Activated CD8-positive, alpha-beta memory T cell treated with anti-CD3 and anti-CD28 coated beads for 48 hours (primary cell): ENCODE measurements at places on chromosomes 2 and 18.

DNA sequence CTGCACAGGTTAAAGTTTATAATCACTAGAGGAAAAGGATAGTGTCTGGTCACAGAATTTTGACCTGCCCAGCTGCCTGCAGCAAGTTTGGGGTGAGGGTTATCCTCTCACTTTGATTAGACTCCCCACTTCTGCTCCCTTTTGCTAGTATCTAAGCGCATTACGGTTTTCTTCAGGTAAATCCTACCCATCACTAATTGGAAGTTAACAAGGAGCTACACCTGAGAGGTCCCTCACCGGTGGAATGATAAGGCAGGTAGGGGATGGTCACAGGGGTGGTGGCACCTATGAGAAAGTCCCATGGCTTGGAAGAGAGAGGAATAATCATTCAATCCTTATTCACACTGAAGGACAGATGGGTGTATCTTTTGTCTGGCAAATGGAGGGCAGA lies 7.6 kb downstream of the BCL2 start:
- no peak for DNase-seq

DNA sequence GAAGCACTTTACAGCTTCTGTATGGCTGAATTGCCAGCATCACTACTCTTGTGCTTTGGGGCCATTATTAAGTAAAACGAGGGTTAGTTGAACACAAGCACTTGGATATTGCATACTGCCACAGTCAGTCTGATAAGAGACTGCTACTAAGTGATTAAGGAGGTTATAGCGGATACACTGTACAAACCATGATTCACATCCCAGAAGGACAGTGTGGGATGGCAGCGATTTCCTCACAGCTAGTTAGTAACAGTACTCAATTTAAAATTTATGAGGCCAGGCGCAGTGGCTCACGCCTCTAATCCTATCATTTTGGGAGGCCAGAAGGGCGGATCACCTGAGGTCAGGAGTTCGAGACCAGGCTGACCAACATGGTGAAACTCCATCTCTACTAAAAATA lies 2.6 kb upstream of the BMPR2 start:
- no peak for DNase-seq

GRCh38 chr2:215262303-215262702 lies 49.6 kb upstream of the ATIC start:
- DNase-seq: no peak

- DNase-seq: no peak
These were observed 74.0 kb upstream of the MSH6 start for GRCh38 chr2:47708801-47709499.

DNA sequence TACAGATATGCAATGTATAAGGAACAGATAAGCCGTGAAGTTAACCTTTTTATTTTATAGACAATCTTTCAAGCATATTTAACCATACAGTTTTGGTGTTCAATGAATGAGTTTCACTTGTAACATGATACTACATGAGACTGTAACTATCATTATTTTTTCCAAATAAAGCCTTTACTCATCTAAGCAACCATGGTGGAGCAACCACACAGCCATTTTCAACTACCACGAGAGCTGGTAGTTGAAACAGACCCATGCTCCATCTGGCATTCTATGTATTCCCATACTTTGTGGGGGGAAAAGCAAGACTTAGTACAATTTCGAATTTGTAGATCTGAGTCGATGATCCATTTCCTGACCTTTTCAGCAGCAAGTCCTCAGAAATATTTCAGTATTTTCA lies 159.3 kb upstream of the RND3 start:
- DNase-seq: no peak

DNA sequence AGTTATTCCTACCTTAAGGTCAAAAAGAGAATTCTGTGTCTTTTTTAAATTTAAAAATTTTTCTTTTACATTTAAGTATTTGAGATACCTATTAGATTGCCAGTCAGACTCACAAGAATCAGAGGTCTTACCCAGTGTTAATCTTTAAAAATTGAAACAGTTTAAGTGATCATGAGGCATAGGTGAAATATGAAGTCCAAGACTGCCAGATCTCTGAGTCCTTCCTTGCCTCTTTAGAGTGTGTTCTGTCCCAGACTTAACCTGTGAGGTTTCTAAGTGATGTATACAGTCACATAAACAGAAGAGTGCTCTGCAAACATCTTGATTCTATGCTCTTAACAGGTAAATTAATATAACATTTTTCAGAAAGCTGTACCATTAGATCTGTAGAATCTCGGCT lies 40.6 kb downstream of the ACTR3 start:
- no peak for DNase-seq

DNA sequence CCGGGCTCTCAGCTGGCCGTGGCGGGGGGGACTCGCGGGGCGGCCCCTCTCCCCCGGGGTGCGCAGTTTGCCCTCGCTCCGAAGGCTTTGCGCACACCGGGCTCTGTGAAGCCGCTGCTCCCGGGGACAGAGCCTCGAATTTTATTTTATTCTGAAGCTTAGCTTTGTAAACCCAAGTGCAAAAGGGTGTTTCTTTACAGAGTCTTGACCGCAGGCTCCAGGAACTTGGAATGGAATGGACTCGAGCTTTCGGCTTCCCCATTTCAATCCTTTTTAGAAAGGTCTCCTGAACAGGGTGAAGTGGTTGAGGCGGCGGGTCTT lies 2.0 kb downstream of the GALR1 start:
- DNase-seq: no peak

DNA sequence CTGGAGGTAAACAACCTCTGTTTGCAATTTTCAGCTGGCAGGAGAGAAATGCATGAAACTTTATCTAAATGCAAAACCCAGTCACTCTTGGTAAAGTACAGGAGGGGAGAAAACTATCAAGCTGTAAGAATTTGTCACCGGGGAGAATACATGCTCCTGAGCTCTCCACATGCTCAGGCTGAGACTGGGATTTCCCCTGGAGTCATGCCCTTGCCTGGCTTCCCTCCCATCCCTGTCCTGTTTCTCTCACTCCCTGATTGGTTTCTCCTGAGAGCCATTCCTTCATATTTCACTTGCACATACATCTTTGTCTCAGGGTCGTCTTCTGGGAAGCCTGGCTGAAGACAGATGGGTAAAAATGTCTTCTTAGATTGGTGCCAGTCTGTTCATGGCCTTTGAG lies 52.9 kb upstream of the SPATS2L start:
- DNase-seq: no peak

DNA sequence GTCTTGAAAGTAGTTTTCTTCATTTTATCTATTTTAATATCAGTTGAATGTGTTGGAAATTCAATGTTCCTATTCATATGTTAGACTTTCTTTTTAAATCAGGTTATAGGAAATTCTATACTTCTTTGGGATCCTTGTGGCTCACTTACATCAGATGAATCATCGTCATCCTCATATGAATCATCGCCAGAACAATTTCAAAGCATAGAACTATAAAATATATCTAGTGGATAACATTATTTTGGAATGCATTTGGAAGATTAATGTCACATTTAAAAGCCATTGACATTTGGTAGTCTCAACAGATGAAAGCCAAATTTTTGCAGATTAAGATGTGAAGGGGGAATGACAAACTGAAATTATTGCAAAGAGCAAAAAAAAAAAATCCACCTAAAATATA lies 94.1 kb downstream of the FAM161A start:
- no peak for DNase-seq

GRCh38 chr18:74625157-74625556 lies 27.5 kb downstream of the ZNF407 start:
- no peak for DNase-seq

DNA sequence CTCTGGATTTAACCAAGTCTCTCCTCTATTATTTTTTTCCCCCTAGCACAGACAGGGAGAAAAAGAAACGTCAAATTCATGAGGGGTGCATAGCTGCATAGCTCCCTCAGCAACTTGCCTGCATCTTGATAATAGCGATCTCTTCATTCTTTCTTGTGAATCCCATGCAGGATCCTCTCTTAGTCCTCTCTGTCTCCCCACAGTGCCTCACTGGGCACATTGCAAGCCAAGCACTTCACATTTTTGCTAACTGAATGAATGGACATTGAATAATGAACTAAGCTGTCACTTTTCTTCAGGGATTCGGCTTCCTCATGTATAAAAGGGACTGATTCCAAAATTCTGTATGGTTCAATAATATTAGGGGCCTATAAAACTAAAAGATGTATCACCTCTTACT lies 2.9 kb upstream of the EPB41L3 start:
- DNase-seq: no peak

- no peak for DNase-seq
These were observed 54.2 kb upstream of the FMNL2 start for GRCh38 chr2:152280780-152281179.

GRCh38 chr2:17912266-17912691 lies 33.8 kb downstream of the KCNS3 start:
- DNase-seq: no peak

GRCh38 chr2:201100497-201100896 lies 15.5 kb upstream of the CFLAR start:
- no peak for DNase-seq
